Neural crest cell (in vitro differentiated cells): ENCODE measurements at places on chromosomes 7 and 10. TPM values are rescaled to one million over a fixed set of nuclear protein-coding genes. Genes with fewer than 3 reads are reported as not detected.

The OAT gene
- total RNA-seq, result 42.5 and 46.8 TPM in 2 replicates

The RPEL1 gene
- total RNA-seq, result not detected in 2 replicates

The CBX3 gene
- total RNA-seq, result 291 and 293 TPM in 2 replicates

The EIF5AL1 gene
- 0.18 and 0.21 TPM in 2 replicates for total RNA-seq

The FBXW4 gene
- 32.0 and 33.4 TPM in 2 replicates for total RNA-seq

The TCAF2 gene
- total RNA-seq, result 0.09 and 0.11 TPM in 2 replicates

The PRSS37 gene
- total RNA-seq, result not detected in 2 replicates

The SPDYE11 gene
- not detected in 2 replicates for total RNA-seq

The MYL10 gene
- not detected in 2 replicates for total RNA-seq

The LRRC18 gene
- not detected in 2 replicates for total RNA-seq

The SPDYE5 gene
- not detected in 2 replicates for total RNA-seq

The TRIM50 gene
- not detected in 2 replicates for total RNA-seq

The GJD4 gene
- total RNA-seq, result not detected in 2 replicates

The AKR1C3 gene
- total RNA-seq, result 0.19 TPM in 1 of 2 replicates, not detected in the other
